ENCODE measurements at places on chromosomes 16 and 17.

GRCh38 chr17:35242805-35243560, at the start of gene SLFN5:
SLFN5 (plus strand) TSS chr17:35243072; CDS start chr17:35258691, 15,619 bp downstream.
- DNase-seq: peak; percentile 92

DNA sequence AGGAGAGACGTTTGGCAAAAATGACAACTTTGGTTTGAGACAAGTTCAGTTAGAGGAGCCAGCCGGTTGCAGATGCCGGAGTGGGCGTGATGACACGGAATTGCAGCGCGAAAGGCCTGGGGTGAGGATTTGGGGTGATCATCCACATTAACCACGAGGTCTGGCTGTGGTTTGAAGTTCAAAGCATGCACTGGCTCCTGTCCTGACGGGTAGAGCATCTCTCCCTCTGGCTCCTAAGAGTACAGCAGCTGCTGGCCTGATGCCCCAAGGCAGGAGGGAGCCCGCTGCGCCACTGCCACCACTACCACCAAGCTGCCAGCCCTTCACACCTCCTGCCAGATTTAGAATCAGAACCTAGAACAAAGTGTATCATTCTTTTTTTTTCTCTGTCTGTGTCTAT, 3.7 kb downstream of the RHBDL3 start:
- no peak for DNase-seq

GRCh38 chr16:5064915-5065314, 841 bp downstream of the C16orf89 start:
- no peak for DNase-seq

DNA sequence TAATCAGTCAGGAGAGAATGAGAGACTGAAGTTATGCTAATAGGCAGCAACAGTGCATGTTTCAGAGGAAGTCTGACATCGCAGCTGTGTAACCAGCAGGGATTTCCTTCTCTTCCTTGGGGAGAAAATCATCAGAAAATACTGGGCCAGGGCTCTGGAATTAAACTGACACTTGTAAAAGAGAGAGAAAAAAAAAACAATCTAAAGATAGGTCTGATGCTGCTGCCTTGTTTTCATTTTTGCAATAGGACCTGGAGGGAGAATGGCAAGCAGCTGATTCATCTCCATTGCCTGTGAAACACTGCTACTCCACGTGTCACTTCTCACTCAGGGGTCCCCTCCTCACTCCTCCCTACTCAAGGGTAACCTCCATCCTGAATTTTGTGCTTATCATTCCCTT, 17.7 kb upstream of the CORO6 start:
- no peak for DNase-seq

GRCh38 chr17:48901241-48901640, 7.0 kb upstream of the UBE2Z start:
- DNase-seq: no peak

DNA sequence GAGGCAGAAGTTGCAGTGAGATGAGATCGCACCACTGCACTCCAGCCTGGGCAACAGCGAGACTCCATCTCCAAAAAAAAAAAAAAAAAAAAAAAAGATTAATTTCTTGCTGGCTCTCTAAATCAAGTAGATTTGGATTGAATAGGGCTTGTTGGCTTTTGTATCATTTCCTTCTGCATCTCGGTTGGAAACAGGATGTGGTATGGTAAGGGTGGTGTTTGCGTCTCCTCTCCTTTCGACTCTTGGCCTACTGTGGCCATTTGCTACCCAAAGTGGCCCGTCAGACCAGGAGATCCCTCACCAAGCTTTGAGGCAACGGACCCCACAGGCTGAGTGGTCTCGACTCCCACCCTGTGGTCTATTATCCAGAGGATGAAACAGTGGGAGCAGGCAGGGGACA, 168.0 kb upstream of the IRX3 start:
- DNase-seq: no peak

DNA sequence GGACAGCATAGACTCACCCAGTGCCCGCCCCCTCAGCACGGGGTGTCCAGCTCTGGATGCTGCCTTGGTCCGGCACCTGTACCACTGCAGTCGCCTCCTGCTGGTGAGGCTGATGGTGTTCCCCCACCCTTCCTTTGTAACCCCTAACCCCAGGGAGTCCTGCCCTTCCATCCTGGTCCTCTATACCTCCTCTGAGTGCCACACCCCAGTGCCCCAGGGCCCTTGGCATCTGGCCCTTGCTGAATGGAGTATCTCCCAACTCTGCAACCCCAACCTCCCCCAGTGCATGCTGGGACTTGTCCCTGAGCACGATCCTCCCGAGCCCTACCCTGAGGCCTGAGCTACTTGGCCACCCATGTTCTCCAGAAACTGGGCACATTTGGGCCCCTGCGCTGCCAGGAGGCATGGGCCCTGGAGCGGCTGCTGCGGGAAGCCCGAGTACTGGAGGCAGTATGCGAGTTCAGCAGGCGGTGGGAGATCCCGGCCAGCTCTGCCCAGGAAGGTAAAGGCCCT, 15.8 kb downstream of the RIPOR1 start:
- DNase-seq: no peak

DNA sequence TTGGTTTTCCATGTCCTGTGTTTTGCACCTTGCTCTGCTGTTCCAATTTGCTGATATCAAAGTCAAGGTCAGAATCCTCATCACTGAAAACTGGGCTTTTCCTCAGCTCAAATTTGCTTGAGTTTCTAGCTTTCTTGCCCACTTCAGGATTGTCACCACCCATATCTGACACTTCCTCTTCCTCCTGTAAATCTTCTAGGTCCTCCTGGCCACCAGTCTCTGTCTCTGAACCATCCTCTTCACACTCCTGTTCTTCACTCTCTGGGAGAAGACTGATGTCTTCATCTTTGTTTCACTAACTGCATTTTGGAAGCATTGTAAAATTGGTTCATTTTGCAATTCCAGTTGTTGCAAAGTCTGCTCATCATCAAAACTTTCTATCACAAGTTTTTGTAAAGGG, 63.4 kb upstream of the RBL2 start:
- no peak for DNase-seq

DNA sequence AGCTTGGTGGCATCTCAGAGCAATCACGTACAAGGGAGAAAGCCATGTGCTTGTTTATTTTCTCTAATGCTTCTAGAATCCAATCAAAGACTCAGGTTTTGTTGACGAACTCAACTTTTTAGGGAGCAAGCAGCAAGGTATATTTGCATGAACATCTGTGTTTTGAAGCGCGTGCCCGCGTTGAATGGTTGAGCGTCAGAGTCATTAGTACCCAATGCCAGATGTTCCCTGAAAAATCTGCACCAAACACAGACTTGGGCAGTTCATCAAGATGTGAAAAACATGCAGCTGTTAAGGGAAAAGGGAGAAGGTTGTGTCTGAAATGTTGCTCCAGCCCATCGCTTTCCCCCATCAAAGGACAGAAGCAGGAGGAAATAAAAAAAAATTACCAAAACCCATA, 170.4 kb downstream of the SNX29 start:
- DNase-seq: no peak

DNA sequence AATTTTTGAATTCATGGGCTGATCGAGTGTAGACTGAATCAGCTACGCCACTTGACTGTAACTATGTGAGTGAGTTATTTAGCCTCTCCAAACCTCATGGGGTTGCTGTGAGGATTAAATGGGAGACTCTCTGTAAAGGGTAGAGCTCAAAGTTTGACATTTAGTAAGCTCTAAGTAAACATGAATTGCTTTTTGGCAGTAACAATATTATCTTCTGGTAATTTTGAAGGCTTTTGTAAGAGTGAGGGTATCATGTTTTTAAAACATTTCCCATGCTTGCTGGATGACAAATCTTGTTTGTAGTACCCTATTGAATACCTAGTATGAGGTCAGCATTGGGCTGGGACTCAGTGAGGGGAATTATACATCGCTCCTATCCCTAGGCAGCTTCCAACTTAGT, 35.3 kb downstream of the MRTFB start:
- DNase-seq: no peak

- DNase-seq: peak; percentile 54
These were observed 7.4 kb downstream of the LASP1 start for GRCh38 chr17:38877130-38877851.

GRCh38 chr17:55172612-55173011, 92.1 kb upstream of the HLF start:
- DNase-seq: no peak

DNA sequence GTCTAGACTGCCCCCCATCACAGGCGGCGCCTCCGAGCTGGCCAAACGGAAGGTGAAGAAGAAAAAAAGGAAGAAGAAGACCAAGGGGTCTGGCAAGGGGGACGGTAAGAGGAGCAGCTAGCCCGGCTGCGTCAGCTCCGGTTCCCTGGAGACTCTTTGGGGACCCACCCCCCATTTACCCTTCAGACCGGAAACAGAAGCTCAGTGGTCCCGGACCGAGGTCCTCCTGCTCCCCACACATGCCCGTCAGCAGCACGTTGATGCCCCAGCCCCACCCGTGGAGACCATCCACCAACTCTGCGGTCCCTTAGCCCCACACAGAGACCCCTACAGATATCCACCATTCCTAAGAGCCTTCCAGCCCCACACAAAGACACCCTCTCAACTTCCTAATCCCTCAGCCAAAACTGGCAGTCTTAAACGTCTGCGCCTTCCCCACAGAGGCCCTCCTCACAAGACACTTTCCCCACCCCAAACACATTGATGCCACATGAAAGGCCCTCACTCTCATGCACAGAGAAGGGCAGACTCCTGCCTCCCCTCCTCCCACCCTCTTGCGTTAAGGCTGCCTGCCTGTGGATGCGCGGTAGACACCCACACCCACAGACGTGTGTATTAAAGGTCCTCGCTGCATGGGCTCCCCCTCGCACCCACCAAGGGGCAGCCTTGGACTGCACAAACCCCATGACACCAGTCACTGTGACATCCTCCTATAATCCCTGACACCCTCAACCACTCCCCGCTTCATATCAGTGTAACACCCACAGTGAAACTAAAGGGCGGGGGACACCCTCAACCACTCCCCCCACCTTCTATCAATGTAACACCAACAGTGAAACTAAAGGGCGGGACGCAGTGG, 58.2 kb upstream of the RPH3AL start:
- peak; percentile 85 for DNase-seq

- peak; percentile 51 for DNase-seq
These were observed 4.7 kb upstream of the PRR29 start for GRCh38 chr17:63993368-63993985.

DNA sequence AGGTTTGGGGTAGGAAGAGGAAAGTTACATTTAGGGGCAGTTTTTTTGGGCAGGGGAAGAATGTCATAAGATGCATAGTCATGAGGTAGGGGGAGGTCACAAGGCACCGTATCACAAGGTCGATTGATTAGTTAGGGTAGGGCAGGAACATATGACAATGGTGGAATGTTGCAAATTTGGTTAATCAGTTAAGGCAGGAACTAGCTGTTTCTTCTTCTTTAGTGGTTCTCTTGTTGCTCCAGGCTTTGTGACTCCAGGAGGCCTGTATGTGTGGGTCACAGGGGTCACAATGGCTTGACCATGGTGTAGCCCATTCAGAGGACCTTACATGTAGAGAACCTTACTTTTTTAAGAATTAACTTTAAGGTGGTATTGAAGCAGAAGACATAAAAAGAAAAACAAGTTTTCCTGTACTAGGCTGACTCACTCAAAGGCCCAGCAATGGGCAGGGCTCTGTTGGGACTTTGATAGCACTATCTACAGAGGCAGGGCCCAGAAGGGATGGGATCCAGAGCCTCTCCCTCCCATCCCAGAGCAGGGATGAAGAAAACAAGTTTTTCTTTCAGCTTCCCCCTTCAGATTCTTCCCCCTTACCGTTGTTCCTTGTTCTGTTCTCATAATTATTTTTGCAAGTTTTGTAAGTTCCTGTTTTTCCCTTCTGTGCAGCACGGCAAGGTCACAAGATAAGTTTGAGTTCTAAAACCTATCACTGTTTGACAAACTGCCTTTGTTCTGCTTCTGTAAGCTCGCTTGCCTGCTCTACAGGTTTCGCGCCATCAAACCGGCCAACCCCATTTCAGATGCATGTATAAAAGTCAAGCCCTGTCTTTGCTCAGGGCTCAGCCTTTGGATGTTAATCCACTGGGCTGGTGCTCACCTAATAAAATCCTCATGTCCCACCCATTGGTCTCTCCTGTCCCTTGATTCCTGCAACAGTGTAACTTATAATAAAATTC, 45.8 kb upstream of the ATF7IP2 start:
- DNase-seq: no peak

DNA sequence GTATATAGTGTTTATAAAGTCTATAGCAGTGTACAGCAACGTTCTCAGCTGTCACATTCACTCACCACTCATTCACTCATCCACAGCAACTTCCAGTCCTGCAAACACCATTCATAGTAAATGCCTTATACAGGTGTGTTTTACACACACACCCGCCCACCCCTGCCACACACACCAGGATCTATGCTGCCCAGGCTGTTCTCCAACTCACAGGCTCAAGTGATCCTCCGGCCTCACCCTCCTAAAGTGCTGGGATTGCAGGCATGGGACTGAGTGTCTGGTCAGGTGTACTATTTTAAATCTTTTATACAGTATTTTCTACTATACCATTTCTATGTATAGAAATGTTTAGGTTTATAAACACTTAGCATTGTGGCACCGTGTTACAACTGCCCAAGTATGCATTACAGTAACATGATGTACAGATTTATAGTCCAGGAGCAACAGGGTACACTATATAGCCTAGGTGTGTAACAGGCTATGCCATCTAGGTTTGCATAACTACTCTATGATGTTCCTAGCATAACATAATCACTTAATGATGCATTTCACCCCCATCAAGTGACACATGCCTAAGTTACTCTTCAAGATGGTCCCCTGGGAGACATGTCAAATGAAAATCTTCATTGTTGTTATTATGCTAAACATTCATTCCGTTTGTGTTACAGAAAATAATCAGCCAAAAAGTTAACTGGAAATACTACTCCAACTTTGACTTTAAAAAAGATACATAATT, 42.5 kb downstream of the CREBBP start:
- no peak for DNase-seq

DNA sequence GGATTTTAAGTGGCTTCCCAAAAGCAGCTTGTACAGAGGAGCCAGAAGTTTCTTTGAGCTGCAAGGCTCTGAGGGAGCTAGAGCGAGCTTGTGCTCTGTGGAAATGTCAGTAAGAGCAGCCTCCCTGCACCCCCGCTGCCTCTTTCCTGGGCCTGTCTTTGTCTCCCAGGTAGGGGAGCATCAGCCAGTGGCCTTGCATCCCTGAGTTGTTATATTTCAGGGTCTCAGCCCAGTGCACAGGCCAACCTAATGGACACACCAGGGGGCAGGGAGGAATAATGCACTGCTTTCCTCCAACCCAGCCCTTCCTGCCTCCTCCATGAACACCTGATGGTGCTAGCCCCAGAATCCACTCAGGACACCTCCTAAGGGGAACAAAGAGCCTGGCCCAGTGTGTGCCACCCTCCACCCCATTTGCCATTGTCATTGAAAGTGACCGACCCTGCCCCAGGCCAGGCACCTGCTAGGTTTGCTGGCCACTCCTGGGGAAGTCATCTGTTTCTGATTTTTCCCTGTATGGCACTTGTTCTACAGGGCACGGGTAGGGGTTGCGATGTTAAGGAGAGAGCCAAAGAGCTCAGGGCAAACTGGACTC, 6.3 kb downstream of the TPPP3 start:
- no peak for DNase-seq

DNA sequence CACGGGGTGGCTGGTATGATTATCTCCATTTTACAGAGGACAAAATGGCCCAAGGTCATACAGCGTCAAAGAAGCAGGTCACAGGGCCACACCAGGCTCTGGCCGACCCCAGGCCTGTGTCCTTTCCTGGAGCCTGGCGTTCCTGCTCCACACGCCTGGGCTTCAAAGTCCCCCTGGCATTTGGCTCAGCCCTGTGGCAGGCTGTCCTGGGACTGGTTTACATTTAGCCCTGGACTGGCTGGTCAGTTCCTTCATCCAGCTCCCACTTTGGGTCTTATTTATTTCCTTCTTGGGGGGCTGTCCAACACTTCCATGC, 15.3 kb downstream of the TBX2 start:
- no peak for DNase-seq

GRCh38 chr17:7137171-7137943, 22.7 kb upstream of the ASGR2 start:
- no peak for DNase-seq

- no peak for DNase-seq
These were observed 80.1 kb downstream of the SOCS1 start for GRCh38 chr16:11175787-11176341.

Data from central memory CD4-positive, alpha-beta T cell (primary cell).